ENCODE measurements at places on chromosomes 5 and 9. TPM values are rescaled to one million over a fixed set of nuclear protein-coding genes. Genes with fewer than 3 reads are reported as not detected.

GRCh38 chr5:15752663-15753285, 252.8 kb downstream of the FBXL7 start:
- DNase-seq: no peak

DNA sequence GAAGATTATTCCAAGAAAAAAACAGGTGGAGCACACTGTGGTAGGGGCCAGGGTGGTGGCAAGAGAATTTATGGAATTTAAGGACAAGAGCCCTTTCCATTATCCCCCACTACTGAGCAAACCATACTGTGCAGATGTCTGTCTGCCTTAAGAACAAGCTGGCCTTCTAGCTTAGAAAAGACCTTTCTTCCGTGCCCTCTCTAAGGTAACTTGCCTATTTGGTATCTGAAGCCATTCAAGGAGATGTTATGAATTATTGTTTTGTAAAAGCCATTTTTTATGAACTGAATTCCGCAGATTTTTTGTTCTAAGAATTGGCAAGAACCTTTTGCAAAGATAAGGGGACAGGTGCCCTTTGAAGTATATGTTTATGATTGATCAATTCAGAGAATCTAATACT, 20.9 kb downstream of the GRAMD2B start:
- no peak for DNase-seq

DNA sequence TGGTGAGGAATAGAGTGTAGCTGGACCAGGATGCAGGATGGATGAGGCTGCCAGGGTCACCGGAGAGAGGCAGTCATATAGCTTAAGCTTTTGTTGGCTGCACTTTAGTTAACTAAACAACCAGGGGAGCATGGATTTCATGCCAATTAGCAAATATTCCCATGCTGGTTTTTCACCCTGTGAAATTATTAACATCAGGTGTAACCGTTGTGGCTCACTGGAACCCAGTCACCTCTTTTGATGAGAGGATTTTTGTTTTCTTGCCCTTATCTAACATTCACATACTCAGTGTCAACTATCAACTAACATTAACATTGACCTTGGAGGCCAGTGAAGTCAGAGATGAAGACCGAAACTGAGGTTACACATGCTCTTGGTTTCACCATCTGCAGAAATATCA, 97.2 kb upstream of the BASP1 start:
- DNase-seq: no peak

GRCh38 chr5:151125421-151125820, 32.2 kb downstream of the ANXA6 start:
- DNase-seq: no peak

DNA sequence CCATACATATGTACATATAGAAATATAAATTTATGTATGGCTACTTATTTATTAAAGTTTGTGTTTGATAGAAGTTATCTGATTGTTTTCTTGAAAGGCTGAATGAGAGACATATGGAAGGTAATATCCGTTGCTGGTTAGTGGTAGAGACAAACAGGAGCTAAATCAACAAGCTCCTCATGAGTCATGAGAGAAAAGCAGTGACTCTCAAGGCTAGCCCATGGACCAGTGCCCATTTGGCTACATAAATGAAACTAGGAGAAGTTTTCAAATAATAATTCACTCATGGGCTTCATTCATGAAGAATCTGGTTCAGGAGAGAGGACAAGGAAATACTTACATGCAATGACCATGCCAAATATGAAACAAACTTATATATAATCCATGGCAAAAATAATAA, 504.5 kb upstream of the ITGA1 start:
- DNase-seq: peak; percentile 5

GRCh38 chr5:33227746-33228145, 213.0 kb upstream of the TARS1 start:
- no peak for DNase-seq

DNA sequence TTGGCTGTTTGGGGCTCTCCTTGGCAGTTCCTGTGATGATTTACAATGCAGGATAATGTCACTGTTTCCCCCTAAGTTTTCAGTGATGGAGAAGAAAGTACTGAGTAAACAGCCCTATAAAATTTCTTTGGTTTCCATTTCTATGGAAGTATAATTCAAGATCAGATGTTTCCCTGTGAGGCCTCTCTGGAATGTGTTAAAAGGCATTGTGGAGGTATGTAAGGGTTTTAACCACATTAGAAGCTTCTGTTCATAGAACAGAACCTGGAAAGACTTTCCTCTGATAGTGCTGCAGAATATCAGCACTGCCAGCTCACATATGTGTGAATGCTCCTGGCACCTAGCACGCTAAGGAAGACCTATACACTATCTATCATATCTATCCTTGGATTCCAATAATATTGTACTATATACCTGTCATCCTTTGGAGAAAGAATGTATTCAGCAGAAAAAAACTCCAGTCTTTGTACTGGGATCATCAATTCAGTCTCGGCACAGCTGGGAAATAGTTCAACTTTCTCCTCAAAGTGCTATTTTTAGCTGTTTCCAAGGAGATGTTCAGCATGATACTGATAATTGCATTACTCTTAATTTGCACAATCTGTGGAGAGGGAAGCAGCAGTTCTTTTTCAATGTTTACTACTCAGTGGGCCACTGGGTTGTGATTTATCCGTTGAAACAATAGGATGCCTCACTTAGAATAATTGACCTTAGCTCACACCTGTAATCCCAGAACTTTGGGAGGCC, 21.9 kb downstream of the TTC1 start:
- DNase-seq: no peak

DNA sequence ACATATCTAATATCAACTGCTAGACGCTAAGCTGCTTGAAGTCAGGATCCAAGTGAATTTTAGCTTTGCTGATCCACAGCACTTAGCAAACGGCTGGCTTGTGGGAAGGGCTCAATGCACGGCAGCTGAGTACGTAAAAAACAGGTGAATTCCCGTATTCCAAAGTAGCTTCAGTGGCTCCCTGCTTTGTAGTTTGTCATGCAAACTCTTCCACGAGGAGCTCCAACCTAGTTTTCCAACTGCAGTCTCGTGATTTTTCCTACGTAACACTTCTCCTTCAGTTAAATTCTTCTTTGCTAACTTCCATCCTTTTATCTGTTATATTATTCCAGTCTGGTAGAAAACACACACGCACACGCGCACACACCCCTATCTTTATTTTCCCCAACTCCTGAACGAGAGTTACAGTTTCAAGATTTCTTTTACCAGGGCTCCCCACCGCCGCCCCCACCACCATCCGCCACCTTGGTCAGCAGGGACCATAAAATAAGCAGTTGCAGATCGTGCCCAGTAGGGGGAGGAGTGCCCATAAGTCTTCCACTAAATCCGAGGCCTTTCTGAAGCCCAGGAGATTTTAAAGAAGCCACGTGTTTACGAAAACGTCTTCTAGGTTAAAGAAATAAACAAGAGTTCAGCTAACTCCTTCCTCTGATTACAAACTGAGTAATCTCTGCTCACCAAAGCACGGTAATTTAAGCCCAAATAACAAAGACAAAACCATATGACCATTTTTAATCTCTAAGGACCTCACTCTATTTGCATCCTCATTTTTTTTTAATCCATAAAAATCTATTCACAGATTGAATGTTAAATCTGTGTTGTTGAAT, 34.8 kb upstream of the TRIO start:
- peak; percentile 55 for DNase-seq

- DNase-seq: no peak
Measured at GRCh38 chr9:135418161-135418560, 61.4 kb upstream of the PPP1R26 start.

DNA sequence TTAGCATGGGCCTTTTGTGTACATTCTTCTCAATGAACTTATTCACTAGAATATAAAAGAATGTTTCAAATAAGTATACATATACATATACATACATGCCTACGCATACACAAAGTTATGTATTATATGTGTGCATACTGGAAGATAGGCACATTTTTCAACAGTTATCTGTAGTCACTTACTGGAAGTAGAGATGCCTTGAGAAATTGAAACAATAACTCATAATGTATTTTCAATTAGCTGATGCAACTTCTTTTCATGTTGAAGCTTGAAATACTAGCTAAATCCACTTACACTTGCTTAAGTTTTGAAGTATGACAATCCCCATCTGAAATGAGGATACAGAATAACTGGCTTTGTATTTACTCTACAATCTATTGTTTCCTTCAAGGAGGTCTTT, 469.0 kb upstream of the PTGER4 start:
- DNase-seq: no peak

DNA sequence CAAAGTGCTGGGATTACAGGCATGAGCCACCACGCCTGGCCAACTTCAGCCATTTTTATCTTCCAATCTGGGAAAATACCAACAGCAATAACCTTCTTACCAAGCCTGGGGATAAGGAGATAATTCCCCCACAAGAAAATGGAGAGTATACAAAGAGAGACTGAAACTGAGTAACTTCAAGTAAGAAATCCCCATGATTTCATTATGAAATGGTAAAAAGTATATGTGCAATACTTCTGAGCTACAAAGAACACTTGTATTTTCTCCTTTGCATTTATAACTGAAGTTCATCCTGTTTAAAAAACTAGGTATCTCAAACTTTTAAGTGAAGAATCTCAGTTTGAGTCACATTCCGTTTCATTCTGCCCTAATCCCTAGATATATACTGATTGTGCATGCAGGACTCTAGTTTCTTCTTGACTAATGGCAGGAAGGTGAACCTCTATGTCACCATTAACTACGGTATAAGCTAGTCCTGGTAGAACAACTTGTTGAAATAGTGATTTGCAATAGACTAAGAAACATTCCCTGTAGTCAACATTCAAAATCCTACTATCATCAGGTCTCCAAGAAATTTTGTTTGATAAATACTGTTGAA, 2071.4 kb downstream of the MAT2B start:
- DNase-seq: no peak

DNA sequence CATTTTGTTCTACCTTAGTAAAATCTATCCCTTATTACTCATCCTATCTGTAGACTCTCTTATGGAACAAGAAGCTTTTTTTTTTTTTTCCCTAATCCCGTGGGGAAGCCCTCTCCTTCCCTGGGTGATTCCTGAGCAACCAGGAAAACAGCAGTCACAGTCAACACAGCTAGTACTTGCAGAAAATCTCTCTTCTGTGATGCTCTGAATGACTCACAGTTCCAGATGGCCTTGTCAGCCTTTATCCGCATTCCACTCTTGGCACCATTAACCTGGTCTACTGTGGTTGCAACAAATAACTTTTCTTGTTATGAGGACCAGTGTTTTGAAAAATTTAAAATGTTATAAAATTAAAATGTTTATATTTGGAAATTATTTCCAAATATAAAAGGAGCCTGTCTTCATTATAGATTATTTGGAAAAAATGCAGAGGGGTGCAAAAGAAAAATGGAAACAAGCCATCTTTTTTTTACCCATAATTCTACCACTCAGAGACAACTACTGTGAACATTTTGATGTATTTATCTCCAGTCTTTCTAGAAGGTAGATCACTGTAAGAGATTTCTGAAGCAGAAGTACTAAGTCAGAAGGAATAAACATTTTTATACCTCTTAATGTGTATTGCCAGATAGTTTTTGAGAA, 486.7 kb downstream of the RAB3C start:
- peak; percentile 27 for DNase-seq

DNA sequence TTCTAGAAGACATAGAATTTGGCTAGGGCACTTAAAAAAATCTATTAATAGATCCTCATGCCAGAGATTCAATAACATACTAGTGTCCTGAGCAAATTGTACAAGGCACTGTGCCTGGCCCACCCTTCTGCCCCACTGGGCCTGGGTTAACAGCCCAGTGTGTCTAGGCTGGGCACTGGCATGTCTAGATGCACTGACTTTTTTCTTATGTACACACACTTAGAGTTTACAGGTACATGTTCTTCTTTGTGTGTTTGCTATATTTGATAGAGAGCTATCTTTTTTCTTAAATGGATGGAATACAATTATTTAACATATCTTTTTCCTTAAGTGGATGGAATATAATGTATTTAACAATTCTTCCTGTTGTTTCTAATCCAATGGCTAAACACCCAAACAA, 241.5 kb downstream of the AUH start:
- no peak for DNase-seq

- DNase-seq: no peak
Measured at GRCh38 chr5:93587597-93588351, 4.8 kb downstream of the NR2F1 start.

GRCh38 chr5:4099386-4099785, 503.8 kb downstream of the IRX1 start:
- no peak for DNase-seq

- no peak for DNase-seq
Measured at GRCh38 chr9:89342948-89343347, 24.6 kb downstream of the SECISBP2 start.

GRCh38 chr5:119323601-119324000, 32.2 kb upstream of the TNFAIP8 start:
- no peak for DNase-seq

DNA sequence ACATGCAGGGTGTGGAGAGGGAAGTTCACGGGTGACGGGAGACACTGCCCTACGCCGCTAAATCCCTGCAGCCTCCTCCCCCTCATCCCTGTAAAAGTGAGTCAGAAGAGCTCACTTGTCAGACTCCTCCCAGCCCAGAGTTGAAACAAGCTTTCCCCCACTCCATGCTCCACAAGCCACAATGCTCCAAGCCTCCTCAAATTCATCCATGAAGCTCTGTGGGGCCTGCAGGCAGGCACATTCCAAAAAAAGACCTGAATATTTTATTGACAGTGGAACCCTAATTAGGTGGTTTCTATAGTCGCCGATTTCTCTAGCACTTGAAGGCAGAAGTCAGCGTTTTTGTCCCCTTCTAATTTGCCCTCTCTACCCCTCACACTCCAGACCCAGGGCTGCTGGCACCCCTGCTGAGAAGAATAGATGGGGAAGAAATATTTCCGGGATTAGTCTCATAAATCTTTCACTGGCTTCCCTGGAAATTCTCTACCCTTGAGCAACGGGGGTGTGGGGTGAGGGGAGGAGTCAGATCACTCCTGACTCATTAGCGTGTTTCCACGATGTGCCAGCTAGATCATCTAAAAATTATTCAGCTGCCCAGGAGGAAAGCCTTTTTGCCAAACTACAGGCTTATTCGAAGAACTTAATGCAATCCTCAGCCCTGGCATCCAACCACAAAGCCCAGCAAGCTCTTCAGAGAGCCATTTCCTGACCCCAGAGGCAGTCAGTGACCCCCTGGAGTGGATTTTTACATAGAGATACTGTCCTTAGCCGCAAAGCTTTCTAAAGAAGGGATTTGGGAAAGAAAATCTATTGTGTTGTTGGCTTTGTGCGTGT, 97.1 kb downstream of the ENC1 start:
- DNase-seq: peak; percentile 54

Gene CAPSL
- total RNA-seq: not detected

Gene SOWAHA
- not detected for total RNA-seq

Gene CDHR2
- not detected for total RNA-seq

Gene BSPRY
- total RNA-seq: not detected

Gene OTULINL
- 0.34 TPM for total RNA-seq

Gene TAF11L12
- not detected for total RNA-seq

Gene PCDHGA12
- total RNA-seq: 10.5 TPM

Data from glomerular endothelial cell (primary cell).